ENCODE measurements at places on chromosomes 12 and 14. TPM values are rescaled to one million over a fixed set of nuclear protein-coding genes. Genes with fewer than 3 reads are reported as not detected.

GRCh38 chr12:47269916-47270315 is 190.2 kb upstream of the AMIGO2 start:
- H3K4me3 ChIP-seq: no peak overlapping the region
- no peaks in the 10 kb centered on the region for H3K36me3 ChIP-seq
- H3K27ac ChIP-seq: no peak overlapping the region
- DNase-seq: no peak

DNA sequence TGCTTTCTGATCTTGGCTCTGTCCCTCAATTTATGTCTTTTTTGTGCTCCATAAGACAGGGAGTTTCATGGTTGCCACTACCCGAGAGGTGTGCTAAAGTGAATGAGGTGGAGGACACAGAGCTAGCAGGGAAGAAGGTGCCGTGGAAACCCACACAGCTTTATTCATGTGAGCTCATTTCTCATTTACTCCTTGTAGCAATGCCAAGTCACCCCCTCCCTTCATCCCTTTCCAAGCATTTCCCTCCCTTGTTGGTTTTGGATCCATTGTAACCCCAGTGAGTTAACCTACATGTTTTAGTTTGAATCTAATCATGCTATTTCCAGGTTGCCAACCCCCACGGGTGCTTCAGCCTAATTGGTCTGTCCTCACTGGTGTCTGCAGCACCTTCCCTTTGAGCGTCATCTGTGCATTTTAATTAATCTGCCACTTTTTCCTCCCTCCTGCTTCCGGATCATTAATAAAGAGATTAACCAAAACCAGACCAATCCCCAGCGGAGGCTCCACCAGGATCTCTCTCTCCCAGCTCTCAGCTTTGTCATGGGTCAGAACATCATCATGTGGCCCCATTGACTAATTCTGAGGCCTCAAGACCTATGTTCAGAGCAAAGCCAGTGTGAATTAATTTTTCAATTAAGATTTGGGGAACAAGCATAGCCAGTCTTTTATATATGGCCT is 56.2 kb downstream of the NTF3 start:
- H3K27ac ChIP-seq: no peak overlapping the region
- peaks cover 21% of the 10 kb centered on the region for H3K4me1 ChIP-seq
- no peaks in the 10 kb centered on the region for H3K27me3 ChIP-seq
- H3K36me3 ChIP-seq: no peaks in the 10 kb centered on the region

DNA sequence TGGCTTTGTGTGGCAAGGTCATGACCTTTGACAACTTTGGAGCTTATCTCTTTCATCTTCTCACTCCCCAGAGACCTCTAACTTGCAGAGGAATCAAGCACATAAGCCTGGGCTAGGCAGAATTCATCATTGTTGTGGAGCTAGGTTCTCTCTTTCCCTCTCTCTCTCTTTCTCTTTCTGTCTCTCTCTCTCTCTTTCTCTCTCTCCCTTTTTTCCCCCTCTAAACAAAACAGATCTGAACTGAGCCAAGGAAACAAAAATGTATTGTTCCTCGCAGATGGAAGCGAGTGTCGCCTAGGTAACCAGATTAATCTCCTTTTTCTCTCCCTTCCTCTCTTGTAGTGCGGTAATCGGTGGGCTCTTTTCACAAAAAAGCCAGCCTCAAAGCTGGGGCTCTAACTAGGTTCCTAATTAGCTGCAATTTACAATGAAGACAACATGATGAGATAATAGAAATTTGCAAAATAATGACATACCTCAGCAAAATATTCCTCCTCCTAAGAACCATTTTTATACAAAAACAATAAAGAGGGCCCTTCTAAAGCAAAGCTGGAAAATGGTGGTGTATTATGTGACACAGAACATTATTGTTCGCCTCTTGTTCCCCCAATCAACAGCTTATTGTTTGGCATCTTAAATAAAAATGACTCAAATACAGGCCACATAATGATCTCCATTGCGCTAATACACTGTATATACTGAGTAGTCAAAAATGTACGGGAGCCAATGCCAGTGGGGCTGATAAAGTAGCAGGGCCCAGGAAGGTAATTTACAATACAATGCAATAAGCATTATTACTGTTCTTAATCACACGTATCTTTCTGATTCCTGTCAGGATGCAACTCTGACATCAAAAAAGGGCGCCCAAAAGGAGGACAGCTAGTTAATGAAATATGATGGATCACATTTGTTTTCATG is 65.7 kb upstream of the SOX5 start:
- no peak overlapping the region for H3K27ac ChIP-seq
- no peak overlapping the region for H3K4me3 ChIP-seq
- no peaks in the 10 kb centered on the region for H3K36me3 ChIP-seq
- H3K4me1 ChIP-seq: no peaks in the 10 kb centered on the region

DNA sequence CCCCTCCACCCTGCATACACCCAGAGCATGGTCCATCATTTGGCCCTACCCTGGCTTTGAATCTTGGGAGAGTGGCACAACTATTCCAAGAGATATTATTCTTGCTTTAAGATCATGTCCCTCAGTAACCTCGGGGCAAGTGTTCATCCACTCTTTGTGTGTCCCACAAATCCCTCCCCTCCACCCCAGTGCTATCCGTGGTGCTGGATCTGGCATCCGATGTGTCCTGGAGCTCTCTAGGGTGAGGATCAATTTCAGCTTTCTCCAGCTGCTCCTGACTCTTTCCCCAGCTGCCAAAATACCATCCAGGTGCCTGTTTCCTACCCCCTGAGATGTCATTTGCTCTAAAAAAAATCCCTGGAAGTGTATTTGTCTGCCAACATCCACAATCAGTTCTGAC is 64.8 kb upstream of the CMKLR1 start:
- peak; percentile 20 for DNase-seq
- H3K27ac ChIP-seq: no peak overlapping the region
- H3K36me3 ChIP-seq: no peaks in the 10 kb centered on the region
- no peak overlapping the region for H3K4me3 ChIP-seq
- H3K4me1 ChIP-seq: peaks cover 16% of the 10 kb centered on the region

Gene RPL41
- 9,217 TPM for total RNA-seq

Gene NPAS3
- 5.7 TPM for total RNA-seq

Gene KLRD1
- total RNA-seq: 0.58 TPM

DNA sequence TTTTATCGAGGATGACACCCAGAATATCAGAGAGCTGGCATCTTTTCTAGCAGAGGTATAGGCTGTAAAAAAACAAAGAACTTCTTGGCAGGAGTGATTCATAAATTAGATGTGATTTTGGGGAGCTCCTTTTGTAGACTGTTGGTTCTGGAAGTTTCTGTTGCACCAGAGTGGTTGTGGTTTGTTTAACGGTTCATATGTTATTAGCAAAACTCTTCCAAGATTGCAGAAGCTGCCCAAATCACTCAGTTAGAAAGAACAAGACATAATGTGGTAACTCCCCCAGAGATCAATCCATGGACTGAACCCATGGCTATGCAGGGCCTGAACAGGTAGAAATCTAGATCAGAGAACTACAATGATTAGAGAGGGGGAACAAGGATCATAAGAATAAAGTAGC is 6.7 kb upstream of the RNASE10 start:
- H3K36me3 ChIP-seq: no peaks in the 10 kb centered on the region
- no peak for DNase-seq
- no peaks in the 10 kb centered on the region for H3K4me1 ChIP-seq
- no peak overlapping the region for H3K4me3 ChIP-seq

Gene SYNDIG1L
- 0.04 TPM for total RNA-seq

DNA sequence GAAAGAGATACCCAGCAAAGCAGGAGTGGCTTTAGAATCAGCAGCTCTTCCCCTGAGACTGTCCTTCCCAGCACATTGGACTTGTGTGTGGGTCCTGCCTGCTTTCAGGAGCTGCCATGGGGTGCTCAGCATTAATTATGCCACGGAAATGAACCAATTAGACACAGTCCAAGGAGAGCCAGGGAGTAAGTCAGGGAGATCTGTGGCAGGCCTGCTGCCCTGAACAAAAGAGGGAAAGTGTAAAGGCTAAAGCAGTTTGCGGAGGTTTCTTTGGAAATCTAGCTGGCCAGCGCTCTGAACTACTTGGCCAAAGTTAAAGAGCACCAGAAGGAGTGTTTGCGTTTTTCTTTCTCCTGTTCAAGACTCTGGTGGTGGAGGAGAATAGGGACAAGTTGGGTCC is 65.7 kb upstream of the SRSF5 start:
- peaks cover 16% of the 10 kb centered on the region for H3K36me3 ChIP-seq
- no peak for DNase-seq
- no peak overlapping the region for H3K27ac ChIP-seq
- peaks cover 37% of the 10 kb centered on the region for H3K4me1 ChIP-seq

Gene RNASE4
- 18.4 TPM for total RNA-seq

- no peak for DNase-seq
- no peak overlapping the region for H3K4me3 ChIP-seq
- H3K4me1 ChIP-seq: peaks cover 4% of the 10 kb centered on the region
Observed at GRCh38 chr12:106897981-106898901, 57.5 kb upstream of the TMEM263 start.

- DNase-seq: no peak
- no peaks in the 10 kb centered on the region for H3K36me3 ChIP-seq
- no peak overlapping the region for H3K27ac ChIP-seq
- H3K27me3 ChIP-seq: no peaks in the 10 kb centered on the region
- H3K4me1 ChIP-seq: no peaks in the 10 kb centered on the region
- no peak overlapping the region for H3K4me3 ChIP-seq
Observed at GRCh38 chr12:127296591-127296990, 970.4 kb upstream of the TMEM132C start.

DNA sequence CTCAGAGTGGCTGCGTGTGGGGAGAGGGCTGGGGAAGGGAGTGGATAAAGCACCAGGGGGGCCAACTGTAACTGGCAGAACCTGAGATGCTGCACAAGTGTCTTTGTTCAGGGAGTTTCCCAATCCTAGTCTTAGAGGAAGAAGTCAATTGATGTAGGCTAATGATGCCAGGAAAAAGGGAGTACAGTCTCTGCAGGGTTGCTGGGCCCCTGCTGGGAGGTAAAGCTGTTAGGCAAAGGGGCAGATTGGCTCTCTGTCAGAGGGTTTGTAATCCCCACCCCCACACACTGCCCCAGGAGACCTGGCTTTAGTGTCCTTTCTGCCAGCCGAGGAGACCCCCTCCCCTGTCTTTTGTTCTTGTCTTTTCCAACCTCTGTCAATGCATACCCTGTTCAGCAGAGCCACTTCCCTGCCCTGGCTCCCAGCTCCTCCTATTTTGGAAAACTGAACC is 178.4 kb downstream of the KCNA5 start:
- H3K4me3 ChIP-seq: no peak overlapping the region
- no peaks in the 10 kb centered on the region for H3K4me1 ChIP-seq
- H3K27me3 ChIP-seq: no peaks in the 10 kb centered on the region

Gene RPGRIP1
- total RNA-seq: 0.18 TPM

Gene KLRC2
- 0.13 TPM for total RNA-seq

GRCh38 chr12:120039711-120040110 is 50.7 kb downstream of the BICDL1 start:
- H3K27ac ChIP-seq: no peak overlapping the region
- DNase-seq: no peak
- no peaks in the 10 kb centered on the region for H3K4me1 ChIP-seq
- no peak overlapping the region for H3K4me3 ChIP-seq
- no peaks in the 10 kb centered on the region for H3K36me3 ChIP-seq
- no peaks in the 10 kb centered on the region for H3K27me3 ChIP-seq

DNA sequence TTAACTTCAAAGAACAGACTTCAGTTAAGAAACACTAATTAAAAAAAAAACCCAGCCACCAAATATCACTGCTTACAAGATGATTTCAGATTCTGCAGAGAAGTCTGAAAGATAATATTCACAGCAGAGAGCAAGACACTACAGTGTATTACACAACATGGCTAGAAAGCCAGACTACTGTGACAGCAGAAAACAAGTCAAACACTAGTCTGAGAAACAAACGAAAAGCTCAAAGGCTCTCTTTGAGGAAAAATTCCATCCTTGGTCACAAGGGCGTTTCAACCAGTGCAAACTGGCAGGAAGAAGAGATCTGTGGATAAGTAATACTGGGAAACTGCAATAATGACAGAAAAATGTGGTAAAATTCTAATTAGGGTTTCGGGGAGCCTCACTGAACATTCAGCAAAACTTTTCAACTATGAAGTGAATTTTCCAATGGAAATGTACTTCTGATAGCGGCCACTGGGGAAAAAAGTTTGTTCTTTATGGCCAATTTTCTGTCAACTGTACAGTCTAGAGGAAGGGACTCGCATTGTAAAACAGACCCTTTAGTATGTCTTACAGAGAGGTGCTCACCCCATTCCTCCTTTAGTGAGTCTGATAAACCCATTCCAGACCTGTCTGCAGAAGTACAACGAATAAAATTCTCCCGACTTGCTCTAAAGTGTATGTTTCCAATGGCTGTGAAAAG is 50.4 kb downstream of the ACADS start:
- H3K4me1 ChIP-seq: peaks cover 5% of the 10 kb centered on the region
- DNase-seq: no peak
- H3K4me3 ChIP-seq: no peak overlapping the region
- no peak overlapping the region for H3K27ac ChIP-seq

GRCh38 chr12:109762673-109763191 is 49.1 kb downstream of the FAM222A start:
- no peaks in the 10 kb centered on the region for H3K36me3 ChIP-seq
- peaks cover 20% of the 10 kb centered on the region for H3K4me1 ChIP-seq
- no peak overlapping the region for H3K27ac ChIP-seq

- no peak overlapping the region for H3K4me3 ChIP-seq
- H3K36me3 ChIP-seq: no peaks in the 10 kb centered on the region
- no peak for DNase-seq
- H3K27ac ChIP-seq: no peak overlapping the region
- H3K27me3 ChIP-seq: peaks cover 92% of the 10 kb centered on the region
Observed at GRCh38 chr14:76376409-76376877, 506 bp downstream of the ESRRB start.

Gene CNTN1
- total RNA-seq: 33.0 TPM

DNA sequence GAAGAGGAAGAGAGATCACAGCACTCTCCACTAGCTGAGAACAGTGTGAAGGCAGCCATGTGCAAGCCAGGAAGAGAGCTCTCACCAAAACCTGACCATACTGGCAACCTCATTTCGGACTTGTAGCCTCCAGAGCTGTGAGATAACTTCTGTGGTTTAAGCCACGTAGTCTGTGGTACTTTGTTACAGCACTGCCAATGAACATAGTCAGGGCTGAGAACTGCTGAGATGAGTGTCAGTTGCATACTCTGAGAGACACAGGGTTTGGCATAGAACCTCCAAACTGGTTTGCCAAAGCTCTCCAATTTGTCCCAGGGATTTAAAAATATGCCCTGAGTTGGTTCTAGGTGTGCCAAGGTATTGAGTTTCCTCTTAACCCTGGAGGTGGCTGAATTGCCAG is 218.6 kb downstream of the ATP23 start:
- no peaks in the 10 kb centered on the region for H3K27me3 ChIP-seq
- H3K4me1 ChIP-seq: no peaks in the 10 kb centered on the region
- DNase-seq: no peak

GRCh38 chr12:95215949-95216348 is 1.3 kb downstream of the FGD6 start:
- H3K4me3 ChIP-seq: no peak overlapping the region
- H3K27ac ChIP-seq: no peak overlapping the region
- DNase-seq: peak; percentile 72
- no peaks in the 10 kb centered on the region for H3K27me3 ChIP-seq
- H3K36me3 ChIP-seq: no peaks in the 10 kb centered on the region

GRCh38 chr14:86540636-86541247 is 1010.8 kb downstream of the FLRT2 start:
- no peak overlapping the region for H3K27ac ChIP-seq
- no peaks in the 10 kb centered on the region for H3K27me3 ChIP-seq
